Activated T-helper 1 cell treated with anti-CD3 and anti-CD28 coated beads, Interleukin-2, amount 50 U/mL, for 16 hours (primary cell): ENCODE measurements at places on chromosomes 12 and 14.

DNA sequence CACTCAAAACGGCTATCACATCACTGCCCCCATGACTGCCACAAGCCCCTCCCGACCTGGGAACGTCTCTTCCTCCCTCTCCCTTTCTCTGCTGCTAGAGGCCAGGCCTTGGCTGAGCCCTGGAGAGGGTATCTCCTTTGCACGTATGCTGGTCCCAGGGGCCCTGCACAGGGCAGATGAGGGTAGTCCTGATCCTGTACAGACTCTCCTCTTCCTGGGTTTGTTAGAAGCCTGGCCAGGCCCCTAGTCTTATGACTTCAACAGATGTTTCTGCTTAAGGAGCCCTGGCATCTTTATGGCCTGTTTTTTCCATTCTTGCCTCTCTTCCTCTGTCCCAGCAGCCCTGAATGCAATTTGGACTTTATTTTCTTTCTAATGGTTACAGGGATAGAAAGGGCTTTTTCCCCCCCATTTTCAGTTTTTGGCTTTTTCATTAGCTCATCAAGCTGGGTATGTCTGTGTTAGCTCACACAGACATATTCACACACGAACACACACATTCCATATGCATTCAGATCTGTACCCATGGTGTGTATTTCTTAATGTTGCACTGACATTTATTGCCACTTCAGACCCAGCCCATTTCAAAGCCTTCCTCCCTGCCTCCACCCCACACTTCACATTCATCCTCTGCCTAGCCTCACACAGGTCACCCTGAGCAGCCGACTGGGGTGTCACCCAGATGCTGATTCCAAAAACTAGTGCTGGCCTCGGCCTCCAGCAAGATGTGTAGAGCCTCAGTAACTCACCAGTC, 203.2 kb downstream of the ZFP36L1 start:
- DNase-seq = no peak

- DNase-seq = no peak
Measured at GRCh38 chr14:103669370-103669769, 40.4 kb downstream of the KLC1 start.

DNA sequence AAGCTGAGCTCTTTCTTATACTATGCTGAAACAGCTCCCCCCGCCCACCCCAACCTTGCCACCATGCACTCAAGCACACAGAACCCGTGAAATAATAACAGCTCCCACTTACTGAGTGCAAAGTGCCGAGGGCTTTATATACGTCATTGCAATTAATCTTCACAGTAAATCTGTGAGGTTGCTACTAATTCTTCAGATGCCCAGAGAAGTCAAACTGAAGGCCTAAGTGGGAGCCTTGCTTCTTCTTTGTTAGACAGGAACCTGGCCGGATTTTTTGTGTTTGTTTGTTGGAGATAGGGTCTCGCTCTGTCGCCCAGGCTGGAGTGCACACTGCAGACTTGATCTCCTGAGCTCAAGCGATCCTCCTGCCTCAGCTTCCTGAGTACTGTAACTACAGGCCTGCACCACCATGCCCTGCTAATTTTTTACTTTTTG, 34.0 kb downstream of the VCPKMT start:
- DNase-seq = peak; percentile 30

DNA sequence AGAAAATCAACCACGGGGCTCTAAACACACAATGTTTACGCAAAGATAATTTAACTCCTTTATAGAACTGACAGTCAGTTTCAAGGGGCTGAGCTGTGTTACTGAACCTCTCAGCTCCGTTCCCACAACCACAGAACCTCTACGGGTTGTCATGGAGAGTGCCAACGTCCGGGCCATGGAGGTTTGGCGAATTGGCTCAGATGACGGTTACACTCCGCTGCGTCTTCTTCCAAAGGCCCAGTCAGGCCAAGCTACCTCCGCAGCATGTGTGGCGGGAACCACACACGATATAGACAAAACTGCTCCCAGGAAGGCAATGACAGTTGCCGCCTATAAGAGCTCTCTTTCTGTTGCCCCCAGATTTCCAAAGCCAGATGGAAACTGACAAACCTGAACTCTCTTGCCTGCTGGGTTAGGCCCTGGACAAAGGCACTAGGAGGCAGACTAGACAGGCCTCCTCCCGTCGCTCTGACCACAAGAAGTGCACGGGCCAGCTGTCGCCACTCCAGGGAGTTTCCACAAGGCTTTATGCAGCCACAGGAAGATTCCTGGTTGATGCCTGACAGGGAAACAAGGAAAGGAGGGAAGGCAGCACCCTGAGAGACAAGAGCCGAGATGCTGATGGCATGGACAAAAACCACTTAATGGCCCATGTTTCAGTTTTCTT, 30.3 kb downstream of the CCDC88C start:
- no peak for DNase-seq

DNA sequence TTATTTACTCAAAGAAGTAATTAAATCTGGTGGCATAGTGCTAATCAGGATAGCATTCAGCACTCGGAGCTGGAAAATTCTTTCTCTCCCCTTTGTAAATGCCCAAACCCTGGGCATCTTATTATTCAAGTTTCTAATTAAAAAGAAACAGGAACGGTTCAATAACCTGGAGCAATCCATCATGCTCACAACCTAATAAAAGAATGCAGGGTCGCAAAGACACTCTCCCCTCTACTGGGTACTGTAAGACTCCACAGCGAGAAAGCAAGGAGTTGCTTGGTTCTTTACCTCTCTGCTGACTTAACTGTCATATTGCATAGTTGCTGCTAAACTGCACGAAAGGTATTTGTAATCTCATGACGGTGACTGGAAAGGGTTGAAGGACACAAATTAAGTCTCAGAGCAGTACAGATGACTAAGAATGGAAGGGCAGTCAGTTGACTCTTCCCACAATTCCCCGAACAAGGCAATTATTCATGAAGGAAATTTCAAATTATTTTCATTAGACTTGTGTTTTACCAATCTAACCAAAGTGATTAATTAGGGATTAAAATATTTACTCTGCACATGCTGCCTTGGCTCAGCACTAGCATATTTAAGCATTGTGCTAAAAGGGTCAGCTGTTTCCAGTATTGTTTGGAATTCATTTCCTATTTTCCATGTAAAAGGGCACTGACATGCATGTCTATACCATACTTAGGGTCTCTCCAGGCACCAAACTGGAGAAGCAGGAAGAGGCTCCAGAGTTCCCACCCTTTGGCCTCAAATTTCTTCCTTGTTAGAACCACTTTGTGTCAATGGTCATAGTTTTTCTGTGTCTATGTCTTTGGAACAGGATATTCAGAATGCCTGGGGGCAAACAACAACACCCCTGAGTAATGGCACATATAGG, 182.2 kb downstream of the EXOC5 start:
- no peak for DNase-seq

DNA sequence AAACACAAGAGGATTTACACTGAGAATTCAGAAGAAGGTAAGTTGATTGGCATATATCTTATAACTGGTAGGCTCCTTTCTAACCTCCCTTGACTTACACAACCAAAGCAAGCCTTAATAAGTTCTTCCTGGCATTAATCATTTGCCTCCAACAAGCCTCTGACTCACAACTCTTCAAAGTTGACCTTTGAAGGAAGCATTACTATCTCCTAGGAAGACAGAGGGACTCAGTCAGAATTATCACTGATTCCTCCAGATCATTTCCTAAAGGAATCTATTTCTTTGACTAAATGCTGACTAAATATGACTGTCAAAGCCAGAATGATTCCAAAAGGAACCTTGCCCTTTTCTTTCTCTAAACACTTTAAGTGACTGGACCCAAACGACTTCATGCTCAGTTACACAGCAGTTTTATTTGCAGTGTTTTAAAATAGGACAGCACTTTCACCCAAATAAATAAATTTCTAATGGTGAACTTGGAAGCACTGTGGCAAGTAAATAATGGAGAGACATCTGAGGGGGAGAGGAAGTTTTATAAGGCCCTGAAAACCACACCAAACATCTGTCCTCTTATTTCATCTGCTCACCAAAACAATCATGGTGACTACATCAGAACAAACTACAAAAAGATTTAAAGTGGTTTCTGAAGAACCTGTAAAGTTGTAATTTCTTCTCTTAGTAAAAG, 128.2 kb downstream of the KLHL28 start:
- no peak for DNase-seq

DNA sequence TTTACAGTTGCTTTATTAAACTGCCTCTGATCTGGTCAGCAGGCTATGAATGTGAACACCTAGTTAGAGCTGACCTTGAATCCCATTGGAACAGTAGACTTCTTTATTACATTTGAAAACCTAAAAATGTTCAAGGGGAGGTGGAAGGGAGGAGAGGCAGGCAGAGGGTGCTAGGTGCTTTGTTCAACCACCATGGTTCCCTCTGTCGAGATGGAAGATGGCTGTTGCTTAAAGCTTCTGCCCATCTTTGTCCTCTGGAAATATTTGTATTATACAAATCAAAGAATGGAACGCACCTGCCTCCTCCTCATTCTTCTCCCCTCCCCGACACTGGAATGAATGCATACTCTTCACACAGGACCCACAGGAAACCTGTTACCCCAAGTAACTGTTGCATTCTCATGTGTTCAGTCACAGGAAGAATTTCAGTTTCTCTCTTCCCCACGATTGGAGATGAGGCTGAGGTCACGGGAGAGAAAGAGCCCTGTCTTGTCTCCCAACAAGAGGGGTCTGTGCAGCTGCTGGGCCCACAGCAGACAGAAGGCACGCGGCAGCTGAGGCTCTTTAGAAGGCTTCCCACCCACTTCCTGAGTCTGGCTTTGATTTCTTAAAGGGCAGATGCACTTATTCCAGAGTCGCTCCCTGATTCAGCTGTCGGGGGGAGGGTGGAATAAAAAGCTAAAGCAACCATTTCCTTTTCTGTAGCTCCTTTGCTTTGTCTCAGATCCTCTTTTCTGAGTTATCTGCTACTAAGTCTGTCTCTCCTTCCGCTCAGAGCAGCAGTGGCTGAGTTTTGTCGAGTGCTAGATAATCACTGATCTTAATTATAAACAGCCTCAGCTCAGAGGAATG, 217.9 kb upstream of the BTG1 start:
- peak; percentile 3 for DNase-seq

DNA sequence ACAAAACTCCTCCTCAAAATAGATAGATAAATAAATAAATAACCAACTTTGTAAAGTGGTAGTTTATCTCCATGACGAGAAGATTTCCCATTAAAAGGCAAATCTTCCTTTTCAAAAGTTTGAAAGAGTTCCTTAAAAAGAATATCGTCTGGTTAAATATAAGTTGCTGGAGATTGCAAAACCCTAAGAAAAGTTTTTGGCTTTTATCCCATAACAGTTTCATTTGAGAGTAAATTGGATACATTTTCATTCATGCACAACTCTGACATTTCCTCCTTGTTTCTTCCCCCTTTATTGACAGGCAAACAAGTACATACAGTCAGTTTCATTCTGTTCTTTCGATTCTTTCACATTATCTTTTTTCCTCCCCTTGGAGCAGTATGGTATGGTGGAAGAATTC, 45.4 kb upstream of the BTG1 start:
- no peak for DNase-seq

DNA sequence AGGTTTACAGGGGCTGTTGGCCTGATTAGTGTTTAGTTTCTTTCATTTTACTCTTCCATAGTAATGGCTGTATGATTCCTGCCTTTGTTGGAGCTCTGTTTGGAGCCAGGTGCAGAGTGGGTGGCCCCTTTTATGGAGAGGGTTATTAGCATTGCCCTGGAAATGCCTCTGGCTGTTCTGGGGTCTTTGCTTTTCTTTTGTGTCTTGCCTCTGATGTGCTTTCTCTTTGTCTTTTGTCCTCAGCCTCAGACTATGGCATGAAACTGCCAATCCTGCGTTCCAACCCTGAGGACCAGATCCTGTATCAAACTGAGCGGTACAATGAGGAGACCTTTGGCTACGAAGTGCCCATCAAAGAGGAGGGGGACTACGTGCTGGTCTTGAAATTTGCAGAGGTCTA, 6.9 kb downstream of the MLEC start:
- no peak for DNase-seq

DNA sequence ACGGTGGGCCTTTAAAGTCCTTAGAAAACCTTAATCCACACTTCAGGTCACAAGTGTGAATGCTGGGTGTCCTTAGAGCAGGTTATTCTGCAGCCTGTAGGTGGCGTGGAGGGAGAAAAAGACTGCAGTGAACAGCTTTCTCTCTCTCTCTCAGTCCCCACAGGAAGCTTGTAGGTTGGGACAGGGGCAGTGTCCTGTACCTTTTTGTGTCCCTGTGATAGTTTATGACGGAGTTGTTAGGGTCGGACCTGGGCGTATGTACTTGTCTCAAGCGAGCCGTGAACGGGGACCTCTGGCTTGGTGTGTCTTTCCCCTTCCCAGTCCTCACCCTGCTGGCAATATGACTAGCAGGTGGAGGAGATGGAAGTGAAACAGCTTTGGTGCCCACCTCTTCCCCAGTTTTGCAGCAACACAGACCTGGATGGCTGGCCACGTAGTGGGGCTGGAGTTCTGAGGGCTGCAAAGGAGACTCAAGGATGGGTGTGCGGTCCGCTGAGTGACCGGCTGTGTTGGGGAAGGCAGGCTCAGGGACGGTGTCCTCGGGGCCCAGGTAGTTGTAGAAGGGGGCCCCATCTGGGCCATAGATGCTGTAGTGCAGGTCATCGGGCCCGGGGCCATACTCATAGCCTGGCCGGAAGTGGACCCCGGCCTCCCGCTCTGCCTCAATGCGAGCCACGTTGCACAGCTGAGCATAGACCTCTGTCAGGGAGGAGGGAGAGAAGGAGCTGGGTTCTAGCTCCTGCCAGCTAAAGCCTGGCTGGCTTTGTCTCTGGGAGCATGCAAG, 8.9 kb downstream of the ISCA2 start:
- DNase-seq = no peak

- no peak for DNase-seq
Measured at GRCh38 chr14:71591929-71592328, 340.3 kb upstream of the RGS6 start.

DNA sequence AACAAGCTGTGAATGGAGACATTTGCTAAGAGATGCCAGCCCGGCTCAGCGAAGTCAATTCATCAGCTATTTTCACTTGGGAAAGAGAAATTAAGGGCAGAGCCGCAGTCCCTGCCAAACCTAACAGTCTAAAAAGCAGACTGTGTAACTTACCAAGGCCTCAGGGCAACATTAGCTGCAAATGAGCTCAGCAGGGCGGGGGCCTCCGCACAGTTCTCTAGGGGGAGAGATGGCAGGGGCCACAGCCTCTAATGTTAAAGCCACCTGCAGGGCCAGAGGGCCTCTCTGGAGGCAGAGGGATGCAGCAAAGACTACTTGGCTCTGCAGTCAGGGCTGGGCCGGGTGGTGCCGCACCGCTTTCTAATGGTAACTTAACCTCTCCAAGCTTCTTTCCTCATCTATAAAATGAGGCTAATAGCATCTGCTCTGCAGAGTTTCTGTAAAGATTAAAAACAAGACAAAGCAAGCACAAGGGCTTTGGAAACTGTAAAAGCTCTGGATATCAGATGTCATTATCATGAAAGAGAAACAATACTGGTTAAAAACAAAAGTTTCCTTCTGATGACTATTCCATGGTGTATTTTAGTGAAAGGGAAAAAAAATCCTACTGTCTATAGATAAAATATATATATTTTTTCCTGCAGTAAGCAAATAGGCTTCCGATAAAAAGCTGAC, 13.4 kb upstream of the GPRC5A start:
- no peak for DNase-seq
